CD4-positive, alpha-beta T cell treated with Interleukin-12 subunit alpha and Interleukin-12 subunit beta, for 1 hour (primary cell): ENCODE measurements at places on chromosomes 12 and 14.

DNA sequence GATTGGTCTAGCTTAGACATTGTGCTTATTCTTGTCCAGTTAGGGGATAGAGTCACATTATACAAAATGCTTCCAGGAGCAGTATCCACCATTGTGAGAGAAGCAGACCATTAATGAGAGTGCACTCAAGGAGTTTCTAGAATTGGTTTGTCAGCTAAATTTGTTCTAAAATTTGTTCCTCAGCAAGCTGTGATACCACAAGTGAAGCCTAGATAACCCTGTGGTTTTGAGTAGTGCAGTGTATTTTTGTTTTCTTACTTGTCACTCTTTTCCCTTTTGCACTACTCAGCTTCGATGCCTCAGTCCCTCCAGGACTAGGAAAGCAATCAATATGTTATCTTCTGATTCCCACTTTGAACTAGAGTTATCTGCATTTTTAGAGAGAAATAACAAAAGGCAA is 42.5 kb upstream of the AKAP6 start:
- no peak for DNase-seq

GRCh38 chr14:105093431-105094192 is 28.4 kb upstream of the GPR132 start:
- DNase-seq, result peak; percentile 78

DNA sequence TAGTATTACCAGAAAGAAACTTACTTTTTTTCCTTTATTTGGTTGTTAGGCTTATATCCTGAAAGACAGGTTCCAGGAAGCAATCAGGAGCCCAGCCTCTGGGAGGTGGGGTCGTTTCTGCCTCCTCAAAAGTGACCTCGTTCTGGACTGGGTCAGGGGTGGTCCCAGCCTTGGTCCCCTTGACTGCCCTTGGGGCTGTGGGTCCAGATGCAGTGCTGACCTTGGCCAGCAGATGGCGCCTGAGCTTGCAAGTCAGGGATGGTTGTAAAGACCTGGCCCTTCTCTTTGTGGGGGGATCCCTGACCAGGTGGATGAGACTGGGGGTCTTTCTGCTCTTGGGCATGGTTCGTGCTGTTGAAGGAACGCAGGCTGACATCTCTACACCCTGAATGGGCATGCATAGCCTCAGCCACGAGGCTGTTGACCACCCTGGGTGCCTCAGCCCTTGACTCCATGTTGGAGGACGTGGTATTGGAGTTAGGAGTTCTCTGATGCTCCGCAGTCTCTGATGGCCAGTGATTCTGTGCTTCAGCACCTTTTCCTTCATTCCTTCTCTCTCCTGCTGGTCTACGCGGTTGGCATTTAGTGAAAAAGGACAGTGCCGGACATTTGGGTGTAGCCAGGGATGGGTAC is 62.4 kb downstream of the ADCK1 start:
- DNase-seq, result peak; percentile 59

- no peak for DNase-seq
Measured at GRCh38 chr12:65466911-65467310, 188.4 kb downstream of the MSRB3 start.

DNA sequence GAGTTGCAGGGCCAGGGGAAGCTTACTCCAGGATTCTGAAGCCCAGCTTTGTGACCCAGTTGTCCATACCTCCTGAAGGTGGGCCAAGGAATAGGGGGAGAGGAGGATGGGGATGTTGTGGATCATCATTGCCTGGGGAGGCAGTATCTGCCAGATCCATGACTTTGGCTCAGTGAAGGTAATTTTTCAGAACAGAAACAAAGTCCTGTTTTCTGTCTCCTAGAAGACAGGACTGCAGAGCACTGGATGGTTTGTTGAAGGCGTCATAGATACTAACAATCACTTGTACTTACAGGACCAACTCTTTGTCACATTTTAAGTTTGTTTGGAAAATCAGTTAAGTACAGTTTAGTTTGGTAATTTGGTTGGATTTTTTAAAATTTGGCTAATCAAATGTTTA is 38.4 kb downstream of the ANO6 start:
- DNase-seq, result no peak

- no peak for DNase-seq
Measured at GRCh38 chr12:92206596-92206995, 61.0 kb upstream of the BTG1 start.

DNA sequence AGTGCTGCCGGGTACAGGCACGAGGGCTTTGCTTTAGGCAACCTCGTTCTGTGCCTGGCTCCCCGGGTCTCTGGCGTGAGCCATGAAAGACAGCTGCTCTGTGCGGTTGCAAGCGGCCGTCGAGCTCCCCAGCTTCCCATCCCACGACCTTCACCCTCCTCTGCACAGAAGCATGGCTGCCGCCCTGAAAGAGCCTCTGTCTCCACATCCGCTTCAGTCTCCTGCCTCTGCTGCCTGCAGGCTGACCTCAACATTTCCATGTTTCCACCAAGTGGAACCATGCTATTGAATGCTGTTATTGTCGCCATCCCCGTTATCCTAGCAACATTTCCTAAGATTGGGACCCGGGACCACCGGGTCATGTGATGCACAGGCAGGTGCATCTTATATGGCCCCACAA is 57.1 kb downstream of the KDM2B start:
- DNase-seq, result no peak

- DNase-seq, result no peak
Measured at GRCh38 chr14:35338731-35339405, 46.7 kb downstream of the PSMA6 start.

DNA sequence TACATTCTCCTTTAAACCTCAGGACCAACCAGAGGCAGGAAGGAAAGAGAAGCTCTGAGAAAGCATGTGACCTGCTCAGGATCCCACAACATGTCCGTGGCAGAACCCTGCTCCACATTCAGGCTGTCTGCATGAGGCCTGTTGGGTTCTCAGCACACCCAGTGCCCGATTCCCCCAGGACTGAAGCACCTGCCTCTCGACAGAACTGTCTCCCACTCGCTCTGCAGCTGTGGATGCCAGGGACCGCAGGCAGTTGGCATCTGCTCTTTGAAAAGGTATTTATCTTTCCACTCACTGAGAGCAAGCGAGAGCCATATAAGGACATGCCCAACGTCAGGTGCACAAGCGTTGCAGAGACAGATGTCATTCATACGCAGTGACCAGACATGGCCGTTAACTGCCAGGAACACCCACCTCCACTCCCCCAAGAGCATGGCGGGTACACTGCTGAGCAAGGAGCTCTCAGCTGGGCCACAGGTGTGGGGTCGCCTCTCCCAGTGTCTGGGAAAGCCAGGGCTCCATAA is 18.9 kb downstream of the PITPNM2 start:
- DNase-seq, result peak; percentile 49

DNA sequence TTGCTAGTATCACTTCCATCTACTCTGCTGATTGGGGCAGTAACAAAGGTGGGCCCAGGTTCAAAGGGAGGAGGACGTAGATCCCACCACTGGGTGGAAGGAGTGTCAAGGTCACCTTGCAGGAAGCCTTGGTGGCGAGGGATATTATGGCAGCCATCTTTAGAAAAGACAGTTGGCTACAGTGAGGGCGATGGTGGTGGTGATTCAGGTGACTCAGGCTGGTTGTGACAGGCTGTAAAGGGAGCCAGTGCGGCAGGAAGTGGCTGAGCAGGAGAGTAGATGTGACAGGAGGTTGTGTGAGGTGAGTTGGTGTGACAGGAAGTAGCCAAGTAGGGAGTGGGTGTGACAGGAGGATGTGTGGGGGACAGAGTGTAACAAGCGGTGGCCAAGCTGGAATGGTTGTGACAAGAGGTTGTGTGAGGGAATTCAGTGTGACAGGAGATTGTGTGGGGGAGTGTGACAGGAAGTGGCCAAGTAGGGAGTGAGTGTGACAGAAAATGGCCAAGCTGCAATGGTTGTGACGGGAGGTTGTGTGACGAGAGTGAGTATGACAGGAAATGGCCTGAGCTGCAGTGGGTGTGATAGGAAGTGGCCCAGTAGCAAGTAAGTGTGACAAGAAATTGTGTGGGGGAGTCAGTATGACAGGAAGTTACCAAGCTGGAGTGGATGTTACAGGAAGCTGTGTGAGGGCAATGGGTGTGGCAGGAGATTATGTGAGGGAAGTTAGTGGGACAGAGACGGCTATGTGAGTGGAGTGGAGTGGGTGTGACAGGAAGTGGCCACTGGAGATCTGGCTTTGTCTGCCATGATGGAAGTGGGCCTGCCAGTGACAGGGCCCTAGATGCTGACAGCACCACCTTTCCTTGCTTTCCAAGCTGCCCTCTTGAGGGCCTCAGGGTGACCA is 136.5 kb upstream of the MYL2 start:
- peak; percentile 71 for DNase-seq

DNA sequence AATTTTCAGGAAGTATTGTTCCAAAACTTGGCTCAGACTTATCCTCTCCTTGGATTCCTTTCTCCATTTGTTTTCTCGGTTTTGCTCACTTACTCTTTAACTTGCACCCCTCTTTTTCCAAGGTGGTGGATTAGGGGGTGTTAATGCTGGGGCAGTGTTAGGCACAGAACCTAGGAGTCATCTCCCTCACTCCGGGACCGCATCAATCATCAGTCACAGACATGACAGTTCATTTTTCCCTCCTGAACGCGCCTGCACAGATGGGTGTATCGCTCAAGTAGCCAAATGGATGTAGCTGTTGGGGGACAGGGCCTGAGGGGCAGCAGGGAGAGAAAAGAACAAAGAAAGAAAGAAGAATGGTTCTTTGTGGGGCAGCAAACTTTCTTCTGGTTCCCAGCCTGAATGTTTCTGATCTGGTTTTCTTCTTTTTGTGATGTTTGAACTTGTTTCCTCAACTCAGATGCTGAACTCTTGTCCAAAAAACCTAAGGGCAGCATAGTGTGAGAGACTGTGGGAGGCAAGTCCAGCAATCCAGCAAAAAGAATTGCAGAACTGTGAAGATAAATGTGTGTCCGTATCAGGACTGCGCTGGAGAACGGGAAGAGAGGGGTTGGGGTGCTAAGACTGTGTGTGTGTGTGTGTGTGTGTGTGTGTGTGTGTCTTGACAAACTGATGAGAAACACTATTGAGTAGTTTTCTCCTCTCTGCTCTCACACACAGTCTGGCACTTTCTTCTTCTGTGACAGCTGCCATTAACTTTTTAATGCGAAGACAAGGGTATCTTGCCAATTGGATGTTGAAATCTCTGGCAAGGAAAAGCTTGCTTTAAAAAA is 131.1 kb downstream of the FBXL14 start:
- DNase-seq, result no peak

DNA sequence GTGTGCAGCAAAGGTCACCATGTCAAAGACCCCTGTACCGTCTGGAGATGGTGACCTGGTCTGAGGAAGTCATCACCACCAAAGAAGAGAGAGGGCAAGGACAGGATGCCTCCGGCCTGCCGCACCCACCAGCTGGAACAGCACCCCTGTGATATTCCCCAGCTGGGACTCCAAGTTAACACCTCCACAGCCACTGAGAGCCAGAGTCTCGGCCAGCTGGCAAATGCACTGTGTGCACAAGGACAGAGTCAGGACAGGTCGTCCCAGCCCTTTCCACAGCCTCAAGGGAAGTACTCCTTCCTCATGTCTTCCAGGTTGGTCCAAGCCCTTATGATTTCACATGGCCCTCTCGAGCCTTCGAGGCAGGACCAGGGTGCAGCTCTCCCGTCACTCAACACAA is 19.3 kb upstream of the FKBP4 start:
- DNase-seq, result no peak

- DNase-seq, result no peak
Measured at GRCh38 chr14:41280745-41281144, 325.9 kb upstream of the LRFN5 start.

DNA sequence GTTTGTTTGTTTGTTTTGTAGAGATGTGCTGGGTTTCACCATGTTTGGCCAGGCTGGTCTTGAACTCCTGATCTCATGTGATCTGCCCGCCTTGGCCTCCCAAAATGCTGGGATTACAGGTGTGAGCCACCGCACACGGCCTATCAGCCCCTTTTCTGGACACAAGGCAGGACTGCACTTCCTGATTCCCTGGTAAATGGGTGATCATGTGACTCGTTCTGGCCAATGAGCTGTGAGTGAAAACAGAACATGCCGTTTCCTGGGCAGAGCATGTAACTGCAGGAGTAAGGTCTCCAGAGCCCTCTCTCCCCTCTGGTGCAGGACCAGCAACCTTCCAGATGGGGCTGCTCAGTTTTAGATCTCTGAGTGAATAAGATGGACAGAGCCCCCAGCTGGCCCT is 92.7 kb downstream of the ITPK1 start:
- DNase-seq, result no peak

GRCh38 chr12:105069936-105070702 is 14.1 kb downstream of the ALDH1L2 start:
- DNase-seq, result no peak

DNA sequence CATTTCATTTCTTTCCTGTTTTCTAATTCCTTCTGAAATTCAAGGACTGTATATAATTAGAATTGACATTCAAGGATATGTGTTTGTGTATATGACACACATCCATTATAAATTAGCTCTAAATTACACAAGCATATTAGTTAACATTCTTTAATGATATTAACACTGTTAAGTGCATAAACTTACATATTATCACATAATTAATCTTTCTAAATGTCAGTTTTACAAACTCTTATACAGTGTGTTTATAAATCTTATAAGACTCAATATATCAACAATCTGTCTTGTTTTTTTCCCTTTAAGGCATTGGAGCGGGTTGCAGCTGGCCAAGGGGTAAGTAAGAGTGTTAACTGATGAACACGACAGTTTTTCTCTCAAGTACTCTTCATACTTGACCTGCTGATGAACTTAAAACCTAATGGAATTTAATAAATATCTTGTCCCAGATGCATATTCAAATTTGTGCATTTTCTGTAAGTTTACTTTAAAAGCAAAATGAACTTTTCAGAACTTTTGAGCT is 76.1 kb downstream of the METTL25 start:
- DNase-seq, result no peak

- no peak for DNase-seq
Measured at GRCh38 chr12:94762943-94763342, 112.6 kb upstream of the TMCC3 start.

GRCh38 chr14:103502877-103503276 is 19.8 kb downstream of the CKB start:
- no peak for DNase-seq

DNA sequence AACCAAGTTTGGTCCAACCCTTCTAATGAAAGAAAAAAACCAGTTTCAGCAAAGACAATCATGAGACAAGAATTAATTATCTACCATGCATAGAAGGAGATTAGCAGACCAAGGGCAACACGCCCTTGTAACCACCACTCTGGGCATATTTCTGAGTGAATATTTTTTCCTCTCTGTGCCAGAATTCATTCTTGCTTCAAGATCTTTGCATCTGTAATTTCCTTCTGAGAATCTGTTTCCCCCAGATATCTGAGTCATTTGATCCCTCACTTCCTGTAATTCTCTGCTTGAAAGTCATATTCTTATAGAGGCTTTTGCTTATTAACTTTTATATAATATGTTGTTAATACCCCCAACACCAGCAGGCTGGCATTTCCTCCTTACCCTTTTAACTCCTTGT is 243.7 kb downstream of the SLC16A7 start:
- no peak for DNase-seq

GRCh38 chr12:34054938-34055337 is 32.6 kb downstream of the ALG10 start:
- no peak for DNase-seq

GRCh38 chr14:50786751-50787464 is 44.1 kb downstream of the NIN start:
- DNase-seq, result no peak
